ENCODE measurements at places on chromosomes 16 and 17.

DNA sequence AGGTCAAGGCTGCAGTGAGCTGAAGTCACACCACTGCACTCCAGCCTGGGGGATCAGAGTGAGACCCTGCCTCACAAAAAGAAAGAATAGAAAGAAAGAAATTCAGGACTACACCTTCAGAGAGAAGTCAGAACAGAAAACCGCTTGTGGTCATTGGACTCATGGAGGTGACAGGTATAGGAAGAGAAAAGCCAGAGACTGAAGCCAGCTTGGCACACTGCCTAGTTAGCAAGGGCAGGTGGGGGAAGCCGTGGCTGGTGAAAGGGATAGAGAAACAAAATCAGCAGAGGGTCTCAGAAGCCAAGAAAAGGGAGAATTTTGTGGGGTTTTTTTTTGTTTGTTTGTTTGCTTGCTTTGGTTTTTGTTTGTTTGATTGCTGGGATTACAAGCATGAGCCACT, 32.9 kb upstream of the SKAP1 start:
- DNase-seq: no peak

GRCh38 chr16:27640277-27640600, 90.3 kb downstream of the KATNIP start:
- DNase-seq: no peak

DNA sequence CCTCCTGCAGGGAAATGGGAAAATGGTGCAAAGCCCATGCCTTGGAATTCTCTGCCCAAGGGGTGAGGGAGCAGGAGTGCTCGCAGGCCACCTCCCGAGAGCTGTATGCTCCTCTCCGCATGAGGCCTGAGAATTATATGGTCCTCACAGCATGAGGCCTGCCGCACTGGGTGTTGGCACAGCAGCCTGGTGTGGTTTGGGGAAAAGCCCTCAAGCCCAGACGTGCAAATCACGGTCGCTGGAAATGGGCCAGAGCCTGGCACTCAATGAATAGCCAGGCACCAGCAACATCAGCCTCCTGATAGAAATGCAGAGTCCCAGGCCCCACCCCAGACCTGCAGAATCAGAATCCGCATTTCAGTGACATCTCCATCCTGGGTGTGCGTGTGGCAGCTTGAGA, 156.4 kb upstream of the FOXF1 start:
- no peak for DNase-seq

DNA sequence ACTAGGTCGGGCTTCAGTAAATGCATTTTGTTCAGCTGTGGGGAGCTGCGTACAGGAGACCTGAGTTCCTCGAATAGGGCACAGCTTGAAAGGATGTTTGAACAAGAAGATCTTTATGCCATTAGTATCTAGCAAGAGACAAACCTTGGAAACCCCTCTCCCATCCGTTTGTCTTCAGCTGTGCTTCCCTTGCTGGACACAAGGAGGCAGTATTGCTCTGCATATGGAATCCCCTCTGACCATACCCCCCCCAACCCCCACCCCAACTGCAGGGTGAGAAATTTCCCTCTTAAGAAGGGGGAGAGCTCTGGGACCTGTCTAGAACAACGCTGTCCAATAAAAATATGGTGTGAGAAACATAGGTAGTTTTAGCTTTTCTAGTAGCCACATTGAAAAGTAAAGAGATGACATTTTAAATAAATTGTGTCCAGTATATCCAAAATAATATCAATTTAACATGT, 1.6 kb downstream of the MRM1 start:
- peak; percentile 29 for DNase-seq

DNA sequence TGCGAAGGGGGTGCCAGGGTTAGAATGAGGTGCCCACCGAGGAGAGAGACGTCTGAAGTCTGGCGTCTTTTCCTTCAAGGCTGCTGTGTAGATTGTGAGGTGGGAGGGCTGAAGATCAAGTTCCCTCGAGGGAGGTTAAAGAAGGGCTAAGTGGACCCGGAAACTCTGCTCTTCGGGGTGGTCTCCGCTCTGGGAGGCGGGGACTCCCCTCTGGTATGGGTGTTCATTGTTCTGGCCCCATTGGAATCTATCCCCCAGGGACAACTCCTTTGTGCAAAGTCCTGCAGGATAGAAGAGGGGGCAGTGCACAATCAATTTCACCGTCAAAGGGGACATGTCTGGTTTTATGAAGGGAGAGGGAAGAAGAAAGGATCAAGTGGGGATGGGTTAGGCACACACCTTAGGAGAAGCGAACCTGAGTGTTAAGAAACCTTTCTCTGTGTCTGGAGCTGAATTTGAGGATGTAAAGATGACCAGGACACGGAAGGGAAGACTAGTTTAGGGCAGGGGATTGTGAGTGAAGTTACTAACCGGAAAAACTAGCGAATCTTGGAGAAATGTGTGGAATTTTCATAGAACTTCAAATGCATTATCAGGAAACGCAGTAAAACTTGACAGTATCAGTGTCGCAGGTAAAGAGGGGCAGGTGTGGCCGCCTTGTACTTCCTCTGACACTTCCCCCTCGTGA, 809 bp upstream of the RAB34 start:
- DNase-seq: no peak

DNA sequence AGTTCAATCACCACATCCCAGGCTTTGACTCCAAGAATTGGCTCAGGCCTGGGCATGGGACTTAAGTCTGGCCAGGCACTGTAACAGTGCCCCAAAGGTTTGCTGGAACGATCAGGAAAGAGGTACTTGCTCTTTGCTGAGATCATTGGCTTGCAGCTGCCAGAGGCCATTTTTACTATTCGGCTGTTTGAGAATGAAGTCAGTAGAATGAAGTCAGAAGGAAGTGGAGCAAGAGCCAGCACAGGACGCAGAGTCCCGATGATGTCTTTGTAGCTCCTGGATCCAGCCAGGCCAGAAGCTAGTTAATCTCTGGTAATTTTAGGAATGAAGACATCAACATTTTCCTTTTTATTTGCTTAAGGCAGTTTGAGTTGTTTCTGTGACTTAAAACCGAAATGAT, 195.5 kb downstream of the RAB11FIP4 start:
- no peak for DNase-seq

DNA sequence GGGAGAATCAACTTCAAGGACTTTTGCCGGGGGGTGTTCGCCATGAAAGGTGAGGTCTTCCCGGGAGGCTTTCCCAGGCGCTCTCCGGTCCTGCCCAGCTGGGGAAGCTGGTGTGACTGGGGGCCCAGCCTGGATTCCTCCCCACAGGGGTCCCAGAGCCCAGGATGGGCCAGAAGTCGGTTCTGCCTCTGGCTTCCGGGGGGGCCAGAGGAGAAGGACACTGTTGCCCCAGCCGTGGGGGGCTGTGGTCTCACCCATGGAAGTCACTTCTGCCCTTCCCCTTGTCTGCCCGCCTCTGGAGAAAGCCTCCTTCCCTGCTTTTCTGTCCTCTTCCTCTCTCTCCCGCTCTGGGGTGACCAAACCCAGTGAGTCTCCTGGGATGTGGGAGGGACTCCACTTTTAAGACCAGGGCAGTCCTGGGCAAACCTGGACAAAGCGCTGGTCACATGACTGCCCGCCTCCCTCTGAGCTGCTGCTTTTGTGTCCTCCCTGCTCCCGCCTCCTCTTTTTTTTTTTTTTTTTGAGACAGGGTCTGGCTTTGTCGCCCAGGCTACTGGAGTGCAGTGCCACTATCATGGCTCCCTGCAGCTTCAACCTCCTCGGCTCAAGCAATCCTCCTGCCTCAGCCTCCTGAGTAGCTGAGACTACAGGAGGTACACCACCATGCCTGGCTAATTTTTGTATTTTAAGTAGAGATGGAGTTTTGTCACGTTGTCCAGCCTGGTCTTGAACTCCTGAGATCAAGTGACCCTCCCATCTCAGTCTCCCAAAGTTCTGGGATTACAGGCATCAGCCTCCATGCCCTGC, 40.6 kb downstream of the RAB11FIP4 start:
- DNase-seq: no peak

DNA sequence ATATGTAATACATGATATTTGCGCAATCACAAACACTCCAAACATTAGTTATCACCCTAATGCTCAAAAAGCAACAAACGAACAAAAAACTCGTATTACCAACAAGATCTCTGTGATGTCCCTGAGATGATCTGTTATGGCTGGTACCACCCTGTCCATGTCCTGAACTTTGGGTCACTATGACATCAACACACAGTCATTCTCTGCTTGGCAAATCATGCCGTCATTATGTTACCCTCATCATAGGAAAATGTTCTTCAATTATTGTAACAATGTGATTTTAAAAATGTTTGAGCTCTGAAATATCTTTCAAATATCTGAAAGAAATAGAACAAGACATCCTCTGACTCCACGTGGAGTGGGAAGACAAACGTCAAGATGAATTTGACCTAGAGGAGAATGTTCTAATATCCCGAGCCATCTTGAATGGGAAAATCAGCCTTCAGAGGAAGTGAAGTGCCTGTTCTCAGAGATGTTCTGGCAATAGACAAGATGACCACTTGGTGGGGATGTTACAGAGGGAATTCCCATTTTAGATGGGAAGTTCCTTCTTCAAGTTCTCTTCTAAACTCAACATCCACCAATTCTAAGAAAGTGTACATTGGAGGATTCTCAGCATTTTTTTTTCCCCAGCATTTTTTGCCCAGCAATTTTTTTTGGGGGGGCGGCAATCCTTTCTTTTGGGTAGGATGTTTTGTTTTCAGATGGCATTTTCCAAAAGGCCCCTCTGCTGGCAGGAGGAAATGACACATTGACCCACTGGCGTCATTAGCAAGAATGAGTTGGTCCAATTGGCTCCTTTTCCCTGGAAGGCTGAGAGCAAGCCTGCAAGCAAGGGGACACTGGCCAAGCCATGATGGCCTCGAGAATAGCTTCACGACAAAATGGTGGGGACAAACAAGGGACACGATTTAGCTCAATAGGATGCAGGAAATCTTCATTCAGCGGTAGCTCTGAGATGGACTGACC, 3.7 kb upstream of the HSD17B2 start:
- DNase-seq: no peak

- DNase-seq: no peak
These were observed 382.6 kb upstream of the GOT2 start for GRCh38 chr16:59116744-59117143.

Measured in activated CD8-positive, alpha-beta memory T cell treated with anti-CD3 and anti-CD28 coated beads for 1 hour (primary cell).